ENCODE measurements at places on chromosomes 7 and 10. TPM values are rescaled to one million over a fixed set of nuclear protein-coding genes. Genes with fewer than 3 reads are reported as not detected.

NEURL1 gene
- 0.14 TPM for total RNA-seq

ANKRD2 gene
- total RNA-seq = 3.1 TPM

GSTO2 gene
- total RNA-seq = 86.5 TPM

HOXA7 gene
- total RNA-seq = 4.1 TPM

COL13A1 gene
- total RNA-seq = 0.20 TPM

ARHGEF35 gene
- 0.84 TPM for total RNA-seq

HTR5A gene
- not detected for total RNA-seq

AGAP3 gene
- 43.2 TPM for total RNA-seq

BHLHA15 gene
- total RNA-seq = 4.4 TPM

ZCWPW1 gene
- total RNA-seq = 0.75 TPM

NUTM2D gene
- 0.75 TPM for total RNA-seq

CLEC5A gene
- not detected for total RNA-seq

SH3PXD2A gene
- 0.82 TPM for total RNA-seq

PLCE1 gene
- 0.32 TPM for total RNA-seq

ATE1 gene
- total RNA-seq = 40.7 TPM

CHST15 gene
- 53.2 TPM for total RNA-seq

BMPR1A gene
- 28.6 TPM for total RNA-seq
